Stimulated activated CD8-positive, alpha-beta memory T cell treated with anti-CD3 and anti-CD28 coated beads, Interleukin-15, amount 100 ng/mL, for 48 hours (primary cell): ENCODE measurements at places on chromosomes 3 and 15.
A peak's percentile ranks its signal among the peaks of the same experiment; 100 is the strongest.

DNA sequence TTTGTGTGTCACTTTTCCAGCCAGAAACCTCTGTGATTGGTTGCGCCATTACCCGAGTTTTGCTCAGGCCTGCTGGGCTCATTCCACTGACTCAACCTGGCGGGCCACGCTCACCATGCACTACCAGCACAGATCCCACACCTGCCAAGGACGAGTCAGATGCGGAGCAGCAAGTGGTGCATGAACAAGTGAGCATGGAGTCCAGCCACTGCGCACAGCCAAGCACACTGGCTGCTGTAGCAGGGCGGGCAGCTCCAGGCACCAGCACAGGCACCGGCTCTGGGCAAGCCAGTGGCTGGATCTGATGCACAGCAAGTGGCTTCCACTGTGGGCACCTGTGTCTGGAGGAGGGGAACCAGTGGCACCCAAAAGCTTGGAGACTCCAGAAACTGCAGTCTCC is 110.4 kb downstream of the CBLB start:
- DNase-seq, result no peak

DNA sequence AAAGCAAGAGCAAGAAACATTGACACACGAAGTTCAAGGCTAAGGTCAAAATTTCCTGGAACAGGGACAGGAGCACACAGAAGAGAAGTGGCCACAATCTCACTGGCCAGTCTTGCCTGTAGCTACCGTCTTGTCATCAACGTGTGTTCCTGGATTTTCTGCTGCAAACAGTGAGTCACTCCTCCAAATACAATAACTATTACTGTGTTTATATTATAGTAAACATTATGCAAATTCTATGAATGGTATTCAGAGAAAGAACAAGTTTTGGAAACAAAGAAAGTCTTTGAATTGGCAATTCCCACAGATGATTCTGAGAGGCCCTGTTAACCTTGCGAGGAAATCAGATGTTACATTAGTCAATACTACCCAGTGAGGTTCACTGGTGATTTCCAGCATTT is 220.5 kb downstream of the FAM43A start:
- no peak for DNase-seq

- no peak for DNase-seq
Measured at GRCh38 chr3:95705786-95706418, 1108.5 kb upstream of the EPHA6 start.

DNA sequence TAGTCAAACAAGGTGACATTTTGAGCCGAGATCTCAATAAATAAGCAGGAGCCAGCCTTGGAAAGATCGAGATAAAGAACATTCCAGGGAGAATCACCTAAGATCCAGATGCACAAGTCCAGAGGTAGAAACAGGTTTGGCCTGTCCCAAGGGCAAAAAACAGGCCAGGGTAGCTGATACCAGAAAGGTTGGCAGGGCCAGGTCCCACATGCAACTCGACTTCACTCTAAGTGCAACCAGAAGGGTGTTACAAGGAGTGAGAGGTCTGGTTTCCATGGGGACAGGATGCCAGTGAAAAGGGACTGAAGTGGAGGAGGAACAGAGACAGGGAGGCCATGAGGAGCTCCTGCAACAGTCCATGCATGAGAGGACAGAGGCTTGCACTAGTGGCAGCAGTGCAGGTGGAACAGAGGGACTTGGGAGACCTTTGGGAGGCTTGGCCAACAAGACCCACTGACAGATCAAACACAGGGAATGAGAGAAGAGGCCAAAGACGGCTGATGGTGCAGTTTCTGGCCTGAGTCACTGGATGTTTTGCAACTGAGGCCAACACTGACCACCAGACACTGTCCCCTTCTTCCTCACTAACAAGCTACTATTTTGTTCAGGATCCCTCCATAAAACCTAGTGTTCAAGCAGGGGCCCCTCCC is 5.2 kb downstream of the TPRA1 start:
- DNase-seq, result no peak

DNA sequence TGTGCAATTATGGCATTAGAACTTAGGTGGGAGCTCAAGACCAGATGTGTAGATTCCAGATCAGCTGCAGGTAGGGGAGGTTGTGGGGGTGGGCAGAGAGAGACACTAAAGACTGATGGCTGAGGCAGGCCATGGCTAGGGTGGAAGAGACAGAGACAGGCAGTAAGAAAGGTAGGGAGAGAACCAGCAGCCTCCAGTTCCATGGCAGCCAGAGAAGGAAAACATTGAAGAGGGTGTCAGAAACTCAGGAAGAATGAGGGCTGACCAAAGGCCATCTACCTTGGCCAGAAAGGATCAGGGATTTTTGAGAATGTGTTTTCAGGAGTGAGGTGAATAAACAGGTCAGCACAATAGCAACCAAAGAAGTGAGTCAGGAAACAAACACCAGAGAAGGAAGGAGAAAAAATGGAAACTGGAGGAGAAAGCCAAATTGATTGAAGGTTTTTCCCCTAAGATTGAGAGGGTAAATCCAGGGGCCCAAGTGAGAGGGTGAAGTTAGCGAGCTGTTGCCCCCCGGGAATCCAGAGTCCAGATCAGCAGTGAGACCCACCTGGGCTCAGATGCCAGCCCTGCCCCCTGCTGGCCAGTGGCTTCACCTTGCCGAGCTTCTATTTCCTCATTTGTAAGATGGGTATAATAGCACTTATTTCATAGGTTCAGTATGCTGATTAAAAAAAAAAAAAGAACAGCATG is 41.0 kb downstream of the ABHD2 start:
- peak; percentile 38 for DNase-seq
